ENCODE measurements at places on chromosomes 5 and 9. TPM values are rescaled to one million over a fixed set of nuclear protein-coding genes. Genes with fewer than 3 reads are reported as not detected.

DNA sequence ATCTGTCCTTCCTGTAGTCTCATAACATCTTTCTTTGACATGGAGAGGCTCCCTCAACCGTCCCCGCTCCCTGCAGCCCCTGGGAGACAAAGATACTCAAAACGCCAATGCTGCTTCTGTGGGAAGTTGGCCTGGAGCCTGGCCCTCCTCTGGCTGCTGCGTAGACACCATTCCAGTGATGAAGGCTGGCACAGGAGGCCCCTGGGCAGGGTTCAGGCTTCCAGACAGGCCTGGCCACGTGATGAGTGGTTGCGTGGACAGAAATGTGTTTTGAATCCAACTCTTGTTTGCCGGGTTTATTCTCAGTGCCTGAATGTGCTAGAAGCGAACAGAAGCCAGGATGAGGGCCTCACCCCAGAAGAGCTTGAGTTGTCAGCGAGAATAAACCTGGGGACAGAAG, 43.2 kb upstream of the NKX2-5 start:
- no peak for DNase-seq

- no peak for DNase-seq
Observed at GRCh38 chr5:73718762-73719161, 92.8 kb downstream of the ARHGEF28 start.

DNA sequence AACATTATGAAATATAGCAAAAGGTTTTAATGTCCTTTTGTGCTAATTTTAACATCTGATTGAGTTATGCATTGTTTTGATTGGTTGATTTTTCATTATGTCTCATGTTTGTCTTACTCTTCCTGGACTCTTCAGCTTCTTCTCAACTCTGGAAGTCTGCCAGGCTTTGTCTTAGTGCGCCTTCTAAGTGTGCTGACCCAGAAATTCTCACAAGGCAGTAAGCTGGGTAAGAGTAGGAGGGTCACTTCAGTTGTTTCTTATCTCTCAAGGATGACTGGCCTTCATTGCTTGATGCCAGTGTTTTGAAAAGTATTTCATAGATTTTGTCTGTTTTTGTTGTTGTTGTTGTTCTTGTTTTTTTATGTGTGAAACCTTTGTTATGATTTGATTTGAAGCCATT, 59.2 kb downstream of the RIC1 start:
- DNase-seq = no peak

DNA sequence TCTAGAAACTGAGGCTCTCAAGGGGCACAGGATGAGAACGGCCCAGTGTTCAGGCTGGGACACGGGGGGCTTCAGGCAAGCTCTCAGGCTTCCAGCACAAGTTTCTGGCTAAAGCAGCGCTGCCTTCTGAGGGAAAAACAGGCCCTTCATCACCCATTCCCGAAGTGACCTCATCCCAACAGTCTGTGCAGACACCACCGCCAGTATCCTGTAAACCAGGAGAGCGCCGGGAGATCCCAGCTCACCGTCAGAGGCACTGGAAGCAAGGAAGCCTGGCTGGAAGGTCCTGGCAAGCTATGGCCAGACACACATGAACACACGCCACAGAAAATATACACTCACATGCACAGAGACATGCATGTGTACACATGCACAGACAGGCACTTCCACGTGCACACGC, 8.8 kb downstream of the SLC12A7 start:
- DNase-seq = no peak

DNA sequence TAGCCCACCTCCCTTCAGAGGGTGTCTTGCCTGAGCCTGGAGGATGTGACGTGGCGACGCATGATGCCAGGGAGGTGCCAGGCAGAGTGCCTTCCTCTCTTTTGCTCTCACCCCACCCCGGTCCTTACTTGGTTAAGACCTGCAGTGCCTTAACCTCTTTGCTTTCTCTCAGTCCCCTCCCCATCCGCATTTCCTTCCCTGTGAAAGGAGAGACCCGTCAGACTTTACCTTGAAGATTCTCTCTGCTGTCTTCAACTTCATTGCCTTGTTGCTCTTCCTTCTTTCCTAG, 52.0 kb upstream of the NCS1 start:
- DNase-seq = no peak

SLC36A2 gene
- total RNA-seq = 0.20 TPM

TTC16 gene
- not detected for total RNA-seq

PTPDC1 gene
- 14.7 TPM for total RNA-seq

All from skin of body (tissue), 3 donors.